ENCODE measurements at places on chromosomes 3 and 15.

DNA sequence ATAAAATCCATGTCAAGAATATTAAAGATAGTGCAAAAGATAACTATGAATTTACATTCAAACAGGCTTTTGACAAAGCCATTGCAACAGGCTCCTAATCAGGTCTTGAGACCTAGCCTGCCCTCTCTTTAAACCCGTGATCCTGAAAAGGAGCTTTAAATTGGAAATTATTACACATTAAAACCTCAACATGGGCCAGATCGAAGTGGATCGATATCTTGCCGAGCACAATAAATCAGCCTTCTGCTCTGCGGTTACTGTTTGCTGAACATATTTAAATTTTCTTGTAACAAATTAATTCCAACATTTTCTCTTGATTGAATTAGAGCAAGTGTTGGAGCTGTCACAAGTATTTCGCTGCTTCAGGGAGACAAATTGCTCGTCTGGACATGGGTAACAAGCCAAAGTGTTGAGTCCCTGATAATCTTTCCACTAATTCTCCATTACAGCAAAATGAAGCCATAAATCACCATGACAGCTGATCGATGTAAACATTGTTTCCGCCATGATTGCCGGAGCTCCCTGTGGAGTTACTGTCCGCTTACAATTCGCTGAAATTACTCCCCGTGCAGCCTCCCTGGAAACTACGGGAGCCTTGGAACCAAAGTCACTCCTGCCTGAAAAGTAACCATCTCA is 47.6 kb downstream of the SHOX2 start:
- H3K27me3 ChIP-seq = no peaks in the 10 kb centered on the region
- no peak overlapping the region for H3K27ac ChIP-seq
- H3K4me3 ChIP-seq = no peak overlapping the region
- no peak for ATAC-seq
- no peaks in the 10 kb centered on the region for H3K36me3 ChIP-seq

GRCh38 chr3:131847966-131848510 is 186.8 kb downstream of the CPNE4 start:
- no peaks in the 10 kb centered on the region for H3K36me3 ChIP-seq
- no peak for ATAC-seq
- H3K27ac ChIP-seq = no peak overlapping the region

GRCh38 chr15:32967521-32967920 is 227.0 kb downstream of the FMN1 start:
- no peaks in the 10 kb centered on the region for H3K27me3 ChIP-seq
- ATAC-seq = no peak
- no peak overlapping the region for H3K27ac ChIP-seq
- no peaks in the 10 kb centered on the region for H3K36me3 ChIP-seq

GRCh38 chr3:64207289-64208080 is 17.8 kb downstream of the PRICKLE2 start:
- H3K36me3 ChIP-seq = no peaks in the 10 kb centered on the region
- ATAC-seq = no peak
- peak overlapping the region; percentile 78 for H3K27ac ChIP-seq
- H3K4me1 ChIP-seq = peaks cover 32% of the 10 kb centered on the region
- H3K27me3 ChIP-seq = no peaks in the 10 kb centered on the region

DNA sequence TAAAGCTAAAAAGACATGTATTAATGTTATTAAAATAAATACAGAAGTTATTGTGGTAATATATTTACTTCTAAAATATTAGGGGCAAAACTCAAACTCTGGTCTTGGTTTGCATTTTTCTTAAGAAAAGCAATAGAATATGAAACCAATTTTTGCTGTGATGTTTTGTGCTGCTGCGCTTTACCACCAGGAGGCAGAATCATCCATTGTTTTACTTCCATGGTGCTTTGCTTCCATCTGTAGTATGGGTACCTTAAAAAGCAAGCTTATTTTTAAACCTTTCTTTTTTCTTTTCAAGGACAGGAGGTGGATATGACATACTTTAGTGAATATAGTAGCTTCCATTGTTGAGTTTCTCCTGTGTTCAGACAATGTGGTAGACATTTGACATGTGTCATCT is 46.6 kb upstream of the MRPL3 start:
- no peak overlapping the region for H3K4me3 ChIP-seq
- H3K27ac ChIP-seq = no peak overlapping the region
- no peaks in the 10 kb centered on the region for H3K27me3 ChIP-seq
- H3K4me1 ChIP-seq = no peaks in the 10 kb centered on the region
- no peaks in the 10 kb centered on the region for H3K36me3 ChIP-seq

DNA sequence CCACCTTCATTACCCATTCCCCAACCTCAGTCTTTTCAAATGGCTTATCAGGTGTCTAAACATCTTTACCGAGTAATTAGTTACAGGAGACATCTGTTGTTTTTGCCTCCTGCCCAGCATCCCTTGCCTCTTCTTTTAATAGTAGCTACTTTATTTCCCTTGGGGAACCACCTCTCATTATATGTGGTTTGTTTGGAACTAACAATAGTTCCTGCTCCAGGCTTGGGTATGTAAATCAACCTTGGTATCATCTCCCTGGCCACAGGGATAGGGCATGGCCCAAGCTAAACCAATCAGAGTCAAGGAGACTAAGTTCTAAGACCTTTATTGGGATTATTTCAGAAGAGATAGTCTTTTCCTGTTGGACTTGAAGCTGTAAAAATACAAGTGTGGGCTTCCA is 76.6 kb downstream of the ETV5 start:
- H3K4me3 ChIP-seq = no peak overlapping the region
- no peak overlapping the region for H3K27ac ChIP-seq
- H3K36me3 ChIP-seq = no peaks in the 10 kb centered on the region
- no peak for ATAC-seq
- H3K27me3 ChIP-seq = peaks cover 19% of the 10 kb centered on the region

- H3K36me3 ChIP-seq = no peaks in the 10 kb centered on the region
- no peaks in the 10 kb centered on the region for H3K4me1 ChIP-seq
- H3K4me3 ChIP-seq = no peak overlapping the region
- no peaks in the 10 kb centered on the region for H3K27me3 ChIP-seq
- no peak overlapping the region for H3K27ac ChIP-seq
Observed at GRCh38 chr3:73697020-73697419, 72.3 kb upstream of the PDZRN3 start.

DNA sequence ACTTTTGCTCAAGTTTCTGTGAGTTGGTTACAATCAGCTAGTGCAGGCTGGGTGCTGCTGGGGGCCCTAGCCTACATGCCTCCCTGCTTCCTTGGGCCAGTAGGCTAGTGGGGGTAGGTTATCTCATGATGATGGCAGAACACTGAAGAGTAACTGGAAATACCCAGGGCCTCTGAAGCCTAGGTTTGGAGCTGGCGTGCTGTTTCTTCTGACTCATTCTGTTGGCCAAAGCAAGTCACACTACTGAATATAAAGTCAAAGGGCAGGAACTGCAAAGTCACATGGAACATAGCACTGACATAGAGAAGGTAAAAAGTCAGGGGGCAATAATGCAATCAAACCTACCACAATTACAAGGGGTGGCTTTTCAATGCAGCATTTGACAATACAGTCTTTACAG is 34.5 kb downstream of the RASGRP1 start:
- ATAC-seq = no peak
- no peaks in the 10 kb centered on the region for H3K36me3 ChIP-seq
- no peaks in the 10 kb centered on the region for H3K4me1 ChIP-seq
- no peak overlapping the region for H3K27ac ChIP-seq

DNA sequence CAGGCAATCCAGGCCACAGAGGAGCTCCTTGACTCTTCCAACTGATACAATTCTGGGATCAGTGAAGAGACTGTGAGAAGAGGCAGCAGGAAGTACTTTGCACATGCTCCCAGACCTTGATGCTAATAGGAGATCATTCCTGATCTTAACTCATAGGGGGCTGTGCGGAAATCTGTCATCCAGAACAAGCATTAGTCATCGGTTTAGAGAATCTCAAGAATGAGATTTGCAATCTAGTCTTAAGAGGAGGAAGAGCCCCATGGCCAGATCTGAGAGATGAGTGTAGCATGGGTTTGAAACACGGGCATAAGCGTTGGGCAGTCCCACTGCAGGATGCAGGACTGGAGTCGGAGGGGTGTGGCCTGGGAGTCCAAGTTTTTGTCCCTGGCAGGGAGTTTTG is 1081.1 kb downstream of the NAALADL2 start:
- no peaks in the 10 kb centered on the region for H3K36me3 ChIP-seq
- ATAC-seq = no peak
- no peak overlapping the region for H3K27ac ChIP-seq
- no peaks in the 10 kb centered on the region for H3K4me1 ChIP-seq
- H3K27me3 ChIP-seq = no peaks in the 10 kb centered on the region

DNA sequence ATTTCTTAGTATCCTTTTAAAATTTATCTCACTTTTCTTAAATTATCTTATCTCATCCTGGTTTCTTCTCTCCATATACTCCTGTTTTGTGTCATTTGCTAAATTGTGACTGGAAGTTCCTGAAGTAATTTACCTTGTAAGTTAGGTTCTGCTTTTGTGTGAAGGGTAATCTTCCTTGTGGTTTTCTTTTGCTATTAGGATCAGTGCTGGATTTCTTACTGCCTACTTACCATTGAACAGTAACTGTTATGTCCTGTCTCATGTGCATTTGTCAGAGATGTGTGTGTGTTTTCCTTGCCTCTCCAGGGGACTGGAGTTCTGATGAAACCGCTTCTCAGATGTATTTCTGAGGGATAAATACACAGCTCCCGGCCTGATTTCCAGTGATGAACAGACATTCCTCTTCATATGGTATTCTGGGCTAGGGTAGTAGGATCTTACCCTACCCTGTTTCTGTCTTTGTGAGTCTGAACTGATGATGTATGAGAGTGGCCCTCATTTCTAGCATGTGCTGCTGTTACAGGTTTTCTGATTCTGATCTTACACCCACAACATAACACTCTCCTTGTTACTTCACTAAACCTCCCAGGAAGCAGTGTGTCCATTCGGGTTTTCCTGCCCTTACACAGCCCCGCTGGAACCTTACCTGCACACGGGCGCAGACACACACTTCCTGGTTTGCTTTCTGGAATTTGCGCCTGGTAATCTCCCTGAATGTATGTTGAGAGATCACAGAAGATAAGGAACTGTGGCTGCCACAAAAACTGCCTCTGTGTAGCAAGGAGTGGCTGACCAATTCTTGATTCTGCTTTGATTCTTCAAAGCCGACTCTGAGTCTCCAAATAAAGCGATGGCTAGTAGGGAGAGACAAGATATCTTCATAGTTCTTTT is 14.7 kb downstream of the PAK2 start:
- no peaks in the 10 kb centered on the region for H3K36me3 ChIP-seq
- H3K27me3 ChIP-seq = no peaks in the 10 kb centered on the region
- H3K4me1 ChIP-seq = peaks cover 39% of the 10 kb centered on the region
- no peak overlapping the region for H3K4me3 ChIP-seq
- no peak for ATAC-seq

DNA sequence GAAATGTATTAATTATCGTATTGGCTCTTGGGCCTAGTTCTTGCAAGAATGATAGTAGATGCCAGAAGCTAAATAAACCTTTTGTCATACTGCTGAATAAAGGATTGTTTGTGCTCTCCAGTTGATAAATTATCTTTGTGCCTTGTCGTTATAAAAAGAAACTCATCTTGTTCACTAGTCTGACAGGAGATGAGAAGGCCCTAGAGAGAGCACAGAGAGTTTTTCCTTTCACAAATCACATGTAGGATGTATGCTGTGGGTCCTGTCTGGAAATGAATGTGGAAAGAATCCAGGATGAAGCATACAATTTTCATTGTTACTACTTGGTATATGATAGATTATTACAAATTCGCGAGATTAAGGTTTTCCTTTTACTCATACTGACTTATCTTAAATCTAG is 113.0 kb downstream of the NLGN1 start:
- H3K27me3 ChIP-seq = no peaks in the 10 kb centered on the region
- H3K4me1 ChIP-seq = no peaks in the 10 kb centered on the region
- no peak overlapping the region for H3K4me3 ChIP-seq
- H3K36me3 ChIP-seq = no peaks in the 10 kb centered on the region

GRCh38 chr3:27978440-27978839 is 256.3 kb upstream of the EOMES start:
- H3K4me3 ChIP-seq = no peak overlapping the region
- no peaks in the 10 kb centered on the region for H3K36me3 ChIP-seq
- H3K4me1 ChIP-seq = no peaks in the 10 kb centered on the region
- no peaks in the 10 kb centered on the region for H3K27me3 ChIP-seq

DNA sequence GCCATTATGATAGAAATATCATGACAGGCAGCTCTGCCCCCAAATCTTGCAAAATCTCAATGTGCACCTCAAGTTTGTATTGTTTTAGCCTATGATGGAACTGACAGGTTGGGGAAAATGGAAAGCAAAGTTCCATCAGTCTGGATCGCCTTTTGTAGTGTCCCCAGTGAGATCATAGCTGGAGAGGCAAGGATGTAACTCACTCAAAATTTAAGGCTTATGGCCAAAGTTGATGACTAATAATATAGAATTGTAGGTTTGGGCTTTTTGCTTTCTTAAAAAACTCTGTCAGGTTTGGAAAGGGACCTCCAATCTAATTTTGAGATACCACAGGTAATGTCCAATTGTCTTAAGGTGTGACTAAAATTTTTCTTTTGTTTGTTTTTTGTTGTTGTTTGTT is 1.4 kb upstream of the ACP3 start:
- H3K36me3 ChIP-seq = no peaks in the 10 kb centered on the region
- H3K4me3 ChIP-seq = no peak overlapping the region
- ATAC-seq = no peak

DNA sequence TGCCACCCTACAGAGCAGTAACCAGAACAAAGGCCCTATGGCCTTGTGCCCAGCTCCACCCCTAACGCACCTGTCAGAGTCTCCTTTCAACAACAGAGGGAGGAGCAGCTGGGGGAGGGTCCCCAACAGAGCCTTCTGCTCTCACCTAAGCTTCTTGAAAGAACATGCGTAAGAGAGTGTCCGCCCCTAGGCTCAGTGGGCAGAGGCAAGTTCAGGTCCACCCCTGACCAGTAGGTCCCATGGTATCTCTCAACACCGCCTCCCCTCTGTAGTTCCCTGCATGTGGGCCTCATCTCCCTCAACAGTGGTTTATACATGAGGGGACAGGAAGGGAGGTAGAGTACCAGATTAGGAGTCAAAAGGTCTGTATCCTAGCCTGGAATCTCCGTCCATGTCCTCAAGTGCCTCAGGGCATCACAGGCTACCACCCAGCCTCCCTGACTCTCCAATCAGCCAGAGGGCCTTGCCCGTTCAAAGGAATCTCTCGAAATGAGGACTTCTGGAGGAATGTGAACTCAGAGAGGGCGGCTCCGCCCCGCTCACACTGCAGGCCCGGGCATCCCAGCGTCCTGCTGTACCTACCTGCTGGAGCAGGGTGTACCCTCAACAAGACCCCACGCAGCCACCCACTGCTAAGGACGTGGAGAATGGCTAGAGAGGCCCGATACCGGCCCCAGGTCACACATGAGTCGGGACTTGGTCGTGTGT is 680 bp downstream of the POC1A start:
- no peaks in the 10 kb centered on the region for H3K27me3 ChIP-seq
- H3K27ac ChIP-seq = peak overlapping the region; percentile 30
- peaks cover 9% of the 10 kb centered on the region for H3K4me1 ChIP-seq
- no peak for ATAC-seq

DNA sequence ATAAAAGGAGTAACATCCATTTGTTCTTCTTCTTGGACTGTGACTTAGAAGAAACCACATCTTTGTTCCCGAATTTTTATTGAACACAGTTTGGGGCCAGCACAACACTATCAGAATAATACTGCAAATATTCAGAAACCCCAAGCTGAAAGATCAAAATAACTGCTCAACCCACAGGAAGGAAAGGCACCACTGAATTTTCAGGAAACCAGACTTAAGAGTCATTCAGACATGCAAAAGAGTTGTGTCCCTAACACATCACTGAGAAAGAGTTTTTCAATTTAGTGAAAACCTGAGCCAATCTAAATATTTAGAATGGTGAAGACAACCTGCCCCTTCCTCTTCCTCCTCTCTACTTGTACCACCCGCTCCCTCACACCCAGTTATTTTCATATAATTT is 295.0 kb upstream of the RORA start:
- H3K27ac ChIP-seq = no peak overlapping the region
- no peaks in the 10 kb centered on the region for H3K36me3 ChIP-seq
- no peak overlapping the region for H3K4me3 ChIP-seq
- H3K4me1 ChIP-seq = no peaks in the 10 kb centered on the region
- H3K27me3 ChIP-seq = no peaks in the 10 kb centered on the region
